ENCODE measurements at places on chromosomes 11 and 22. TPM values are rescaled to one million over a fixed set of nuclear protein-coding genes. Genes with fewer than 3 reads are reported as not detected.

DNA sequence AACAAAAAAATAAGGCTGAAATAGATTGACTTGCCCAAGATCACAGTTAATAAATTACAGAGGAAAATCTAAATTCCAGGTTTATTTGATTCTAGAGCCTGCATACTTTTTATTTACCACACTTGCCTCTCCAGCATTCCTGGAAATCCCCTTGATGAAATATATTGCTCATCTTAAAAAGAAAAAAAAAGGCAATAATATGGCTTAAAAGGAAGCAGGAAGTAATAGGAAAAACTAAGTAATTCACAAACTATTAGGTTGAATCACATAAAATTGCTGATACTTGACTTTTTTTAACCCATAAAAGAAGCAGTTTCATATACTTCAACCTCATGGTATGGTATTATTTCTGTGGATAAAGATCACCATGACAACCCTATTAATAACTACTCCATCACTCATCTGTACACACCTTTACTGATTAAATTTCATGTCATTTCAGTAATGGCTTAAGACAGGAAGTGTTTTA lies 52.9 kb downstream of the COPB1 start:
- H3K4me3 ChIP-seq = no peak overlapping the region
- H3K27ac ChIP-seq = no peak overlapping the region
- DNase-seq = no peak
- H3K27me3 ChIP-seq = no peaks in the 10 kb centered on the region
- H3K36me3 ChIP-seq = no peaks in the 10 kb centered on the region

- DNase-seq = no peak
- H3K36me3 ChIP-seq = no peaks in the 10 kb centered on the region
- peaks cover 19% of the 10 kb centered on the region for H3K4me1 ChIP-seq
- no peaks in the 10 kb centered on the region for H3K27me3 ChIP-seq
- H3K4me3 ChIP-seq = no peak overlapping the region
Measured at GRCh38 chr22:42693055-42693762, 27.5 kb downstream of the A4GALT start.

- H3K4me1 ChIP-seq = peaks cover 60% of the 10 kb centered on the region
- no peak for DNase-seq
- H3K27me3 ChIP-seq = no peaks in the 10 kb centered on the region
- peak overlapping the region; percentile 72 for H3K27ac ChIP-seq
Measured at GRCh38 chr11:27466363-27466762, 6.2 kb downstream of the LGR4 start.

DNA sequence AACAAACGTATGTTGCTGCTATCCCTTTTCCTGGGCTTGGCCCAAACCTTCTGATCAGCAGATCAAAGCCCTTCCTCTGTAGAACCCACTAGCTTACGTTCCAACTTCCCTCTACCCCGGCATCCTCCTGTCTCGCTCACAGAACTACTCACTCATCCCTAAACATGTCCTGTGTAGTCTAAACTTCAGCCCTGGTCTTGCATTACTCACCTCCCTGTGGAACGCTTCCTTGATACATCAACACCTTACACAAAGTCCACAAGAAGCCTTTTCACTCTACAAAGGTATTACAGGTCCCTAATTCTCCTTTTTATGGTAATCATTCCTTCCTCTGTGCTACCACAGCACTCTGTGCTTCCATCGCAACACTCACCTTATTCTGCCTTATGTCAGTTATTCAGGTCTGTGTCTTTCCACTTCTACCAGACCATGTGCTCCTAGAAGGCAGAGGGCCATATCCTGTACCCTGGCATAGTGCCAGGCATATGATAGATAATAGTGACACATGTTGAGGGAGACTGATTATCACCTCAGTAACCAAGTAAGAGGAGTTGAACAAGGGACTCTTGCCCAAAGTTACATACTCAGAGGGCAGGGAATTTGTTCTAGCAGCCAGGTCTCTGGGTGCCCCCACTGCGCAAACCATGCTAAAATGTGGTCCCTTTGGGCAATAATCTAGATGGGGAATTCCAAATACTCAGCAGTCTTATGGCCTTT lies 41.6 kb downstream of the USP35 start:
- no peaks in the 10 kb centered on the region for H3K4me1 ChIP-seq
- no peak for DNase-seq
- no peaks in the 10 kb centered on the region for H3K36me3 ChIP-seq
- H3K27ac ChIP-seq = no peak overlapping the region
- no peaks in the 10 kb centered on the region for H3K27me3 ChIP-seq

DNA sequence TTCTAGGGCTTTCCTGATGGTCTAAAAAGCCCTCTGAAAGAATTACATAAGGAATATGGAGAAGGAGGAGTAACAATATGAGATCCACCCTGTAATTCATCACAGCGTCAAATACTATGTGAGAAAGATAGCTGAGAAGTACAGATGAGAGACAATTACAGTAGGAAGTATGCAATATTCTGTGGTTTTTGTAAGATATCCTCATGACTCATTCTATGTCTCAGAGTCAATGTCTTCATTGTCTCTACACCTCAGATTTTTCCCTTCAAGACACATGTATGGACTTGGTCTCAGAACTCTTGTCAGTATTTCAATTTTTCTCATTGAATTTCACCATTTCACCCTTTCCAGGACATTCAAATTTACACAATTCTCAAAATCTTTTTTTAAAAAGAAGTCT lies 343.3 kb upstream of the CTSC start:
- DNase-seq = no peak
- H3K4me1 ChIP-seq = no peaks in the 10 kb centered on the region

GRCh38 chr11:35242412-35243242 lies 103.7 kb downstream of the CD44 start:
- DNase-seq = no peak
- H3K4me1 ChIP-seq = peaks cover 32% of the 10 kb centered on the region
- no peak overlapping the region for H3K27ac ChIP-seq
- H3K36me3 ChIP-seq = no peaks in the 10 kb centered on the region
- H3K4me3 ChIP-seq = no peak overlapping the region
- H3K27me3 ChIP-seq = no peaks in the 10 kb centered on the region

- no peak overlapping the region for H3K27ac ChIP-seq
- no peaks in the 10 kb centered on the region for H3K36me3 ChIP-seq
- no peaks in the 10 kb centered on the region for H3K27me3 ChIP-seq
Measured at GRCh38 chr11:119714590-119714989, 14.4 kb downstream of the NECTIN1 start.

- no peak overlapping the region for H3K4me3 ChIP-seq
- no peaks in the 10 kb centered on the region for H3K27me3 ChIP-seq
- DNase-seq = no peak
- peaks cover 36% of the 10 kb centered on the region for H3K4me1 ChIP-seq
- no peaks in the 10 kb centered on the region for H3K36me3 ChIP-seq
- peak overlapping the region; percentile 68 for H3K27ac ChIP-seq
Measured at GRCh38 chr11:16917941-16918340, 96.3 kb downstream of the PLEKHA7 start.

GRCh38 chr22:48972979-48973693 lies 854.5 kb downstream of the BRD1 start:
- no peak for DNase-seq
- no peaks in the 10 kb centered on the region for H3K27me3 ChIP-seq
- no peak overlapping the region for H3K4me3 ChIP-seq
- H3K36me3 ChIP-seq = no peaks in the 10 kb centered on the region
- H3K4me1 ChIP-seq = no peaks in the 10 kb centered on the region

DNA sequence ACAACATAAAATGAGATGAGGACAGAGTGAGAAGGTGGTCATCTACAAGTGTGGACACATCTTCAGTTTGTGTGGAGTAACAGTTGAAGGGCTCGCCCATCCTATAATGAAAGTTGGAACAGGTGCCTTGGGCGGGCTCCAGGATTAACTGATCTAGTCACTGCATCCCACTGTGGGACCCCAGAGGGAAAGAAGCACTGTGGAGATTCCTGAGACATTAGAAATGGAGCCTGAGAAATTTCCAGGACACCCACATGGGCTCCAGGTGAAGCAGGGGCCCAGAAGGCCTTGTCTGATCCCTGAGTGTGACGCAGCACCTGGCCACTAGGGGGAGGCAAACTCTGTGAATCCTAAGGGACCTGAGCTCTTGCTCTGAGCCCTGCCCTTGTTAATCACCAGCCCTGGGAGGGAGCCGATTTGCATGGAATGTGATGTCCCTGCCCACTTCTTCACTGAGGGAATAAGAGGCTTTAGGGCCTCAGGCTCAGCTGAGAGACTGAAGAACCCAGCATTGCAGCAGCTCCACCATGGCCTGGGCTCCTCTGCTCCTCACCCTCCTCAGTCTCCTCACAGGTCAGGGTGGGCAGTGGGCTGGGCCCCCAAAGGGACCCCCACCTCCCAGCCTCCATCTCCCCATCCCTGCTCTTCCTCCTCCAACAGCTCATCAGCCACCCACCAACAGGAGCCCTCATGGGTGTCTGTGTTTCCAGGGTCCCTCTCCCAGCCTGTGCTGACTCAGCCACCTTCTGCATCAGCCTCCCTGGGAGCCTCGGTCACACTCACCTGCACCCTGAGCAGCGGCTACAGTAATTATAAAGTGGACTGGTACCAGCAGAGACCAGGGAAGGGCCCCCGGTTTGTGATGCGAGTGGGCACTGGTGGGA lies 98.4 kb downstream of the VPREB1 start:
- H3K27me3 ChIP-seq = no peaks in the 10 kb centered on the region
- peak; percentile 90 for DNase-seq
- no peak overlapping the region for H3K27ac ChIP-seq
- H3K4me1 ChIP-seq = peaks cover 15% of the 10 kb centered on the region
- H3K36me3 ChIP-seq = no peaks in the 10 kb centered on the region

DNA sequence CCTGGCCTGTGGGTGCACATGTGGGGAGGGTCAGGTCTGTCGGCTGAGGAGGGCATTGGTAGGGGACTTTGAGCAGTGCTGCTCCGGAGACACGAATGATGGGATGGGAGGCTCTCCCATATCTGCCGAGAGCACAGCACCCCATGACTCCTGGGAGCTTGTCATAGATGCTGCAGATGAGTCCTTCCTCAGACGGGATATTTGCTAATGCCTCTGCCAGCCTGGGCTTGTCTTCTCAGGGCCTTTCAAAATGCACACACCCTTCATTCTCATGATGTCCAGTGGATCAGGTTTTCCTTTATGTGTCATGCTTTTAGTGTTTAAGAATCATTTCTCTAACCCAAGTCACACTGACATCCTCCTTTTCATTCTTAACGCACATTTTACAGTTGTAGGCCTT lies 8.1 kb upstream of the RNH1 start:
- H3K27ac ChIP-seq = no peak overlapping the region
- no peak for DNase-seq
- no peaks in the 10 kb centered on the region for H3K27me3 ChIP-seq
- H3K4me1 ChIP-seq = peaks cover 12% of the 10 kb centered on the region
- H3K36me3 ChIP-seq = no peaks in the 10 kb centered on the region

DNA sequence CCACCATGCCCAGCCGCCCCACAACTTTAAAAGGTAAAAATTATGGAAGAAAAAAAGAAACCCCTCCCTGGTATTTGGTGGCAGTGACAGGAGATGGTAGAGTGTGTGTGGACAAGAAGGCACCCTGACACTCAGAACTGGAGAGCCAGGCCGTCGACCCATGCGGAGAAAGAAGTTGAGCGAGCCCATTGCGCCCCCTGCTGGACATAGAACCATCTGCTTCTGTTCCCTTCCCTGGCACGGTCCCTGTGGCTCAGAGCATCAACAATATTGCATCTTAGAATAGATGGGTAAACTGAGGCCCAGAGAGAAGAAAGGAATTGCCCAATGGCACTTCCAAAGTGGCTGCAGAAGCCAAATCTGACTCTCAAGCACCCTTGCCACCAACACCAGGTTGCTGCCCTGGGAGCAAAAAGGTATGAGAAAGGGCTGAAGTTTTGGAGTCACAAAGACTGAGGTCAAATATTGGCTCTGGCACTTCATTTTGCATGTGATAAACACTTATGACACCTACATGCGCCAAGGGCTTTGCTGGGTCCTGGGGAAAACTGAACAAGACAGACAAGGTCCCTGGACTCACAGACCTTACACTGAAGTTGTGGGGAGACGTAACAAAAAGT lies 8.6 kb downstream of the MRPL11 start:
- no peaks in the 10 kb centered on the region for H3K36me3 ChIP-seq
- no peaks in the 10 kb centered on the region for H3K27me3 ChIP-seq
- H3K27ac ChIP-seq = no peak overlapping the region
- DNase-seq = peak; percentile 82
- no peak overlapping the region for H3K4me3 ChIP-seq

DNA sequence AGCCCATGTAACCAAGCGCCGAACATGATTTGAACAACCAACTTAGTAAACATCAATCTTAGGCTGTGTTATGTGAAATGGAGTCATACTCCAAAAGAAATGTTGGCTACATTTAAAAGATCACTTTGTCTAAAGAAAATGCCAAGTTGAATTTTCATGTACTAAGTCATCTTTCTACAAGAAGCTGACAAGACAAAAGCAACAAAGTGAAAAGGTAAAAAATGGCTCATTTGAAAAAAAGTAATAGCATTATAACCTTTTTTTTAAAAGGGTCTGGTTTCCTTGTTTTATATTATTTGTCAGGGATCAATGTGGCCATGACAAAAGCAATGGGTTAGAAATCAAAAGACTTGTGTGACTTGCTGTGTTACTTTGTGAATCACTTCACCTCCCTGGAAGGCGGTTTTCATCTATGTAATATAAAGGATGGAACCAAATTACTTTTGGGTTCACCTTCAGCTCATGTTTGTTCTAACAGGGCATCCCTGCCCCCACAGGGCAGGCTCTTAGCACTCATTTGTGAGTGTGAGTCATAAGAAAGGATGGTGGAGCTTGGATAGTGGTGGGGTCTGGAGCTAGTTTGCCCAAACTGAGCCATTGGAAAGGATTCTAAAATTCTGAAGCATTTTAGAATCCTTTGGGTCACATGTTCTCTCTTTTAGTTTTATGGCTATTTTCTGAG lies 131.9 kb upstream of the MTMR2 start:
- H3K27ac ChIP-seq = no peak overlapping the region
- H3K36me3 ChIP-seq = no peaks in the 10 kb centered on the region
- H3K4me1 ChIP-seq = no peaks in the 10 kb centered on the region
- no peak for DNase-seq

- no peaks in the 10 kb centered on the region for H3K27me3 ChIP-seq
- H3K27ac ChIP-seq = no peak overlapping the region
- DNase-seq = no peak
- no peaks in the 10 kb centered on the region for H3K36me3 ChIP-seq
- no peaks in the 10 kb centered on the region for H3K4me1 ChIP-seq
- no peak overlapping the region for H3K4me3 ChIP-seq
Measured at GRCh38 chr11:9977554-9977953, 313.7 kb downstream of the SWAP70 start.

GRCh38 chr11:32713496-32713895 lies 81.0 kb downstream of the CCDC73 start:
- no peaks in the 10 kb centered on the region for H3K27me3 ChIP-seq
- H3K4me3 ChIP-seq = no peak overlapping the region
- H3K36me3 ChIP-seq = no peaks in the 10 kb centered on the region
- H3K4me1 ChIP-seq = no peaks in the 10 kb centered on the region
- no peak overlapping the region for H3K27ac ChIP-seq

- DNase-seq = no peak
- no peak overlapping the region for H3K4me3 ChIP-seq
- H3K27me3 ChIP-seq = no peaks in the 10 kb centered on the region
- no peaks in the 10 kb centered on the region for H3K36me3 ChIP-seq
- H3K4me1 ChIP-seq = peaks cover 22% of the 10 kb centered on the region
- no peak overlapping the region for H3K27ac ChIP-seq
Measured at GRCh38 chr11:59145534-59145933, 2.9 kb downstream of the FAM111A start.

- DNase-seq = no peak
- H3K4me3 ChIP-seq = no peak overlapping the region
- no peaks in the 10 kb centered on the region for H3K4me1 ChIP-seq
Measured at GRCh38 chr11:124474079-124474478, 28.6 kb upstream of the OR8B8 start.

RNF141 gene
- total RNA-seq = 23.1 TPM

FREY1 gene
- total RNA-seq = 8.2 TPM

MS4A6E gene
- total RNA-seq = not detected

PARVB gene
- 9.2 TPM for total RNA-seq

PLAAT4 gene
- total RNA-seq = 14.5 TPM

BSX gene
- total RNA-seq = not detected

TECTA gene
- 5.9 TPM for total RNA-seq

GDPD4 gene
- not detected for total RNA-seq

NEFH gene
- total RNA-seq = 0.33 TPM

BBOX1 gene
- total RNA-seq = not detected

MACROD1 gene
- total RNA-seq = 24.7 TPM

IGSF22 gene
- total RNA-seq = not detected
